ENCODE measurements at places on chromosomes 16 and 17.
A peak's percentile ranks its signal among the peaks of the same experiment; 100 is the strongest.

GRCh38 chr16:55592306-55592705 is 25.8 kb downstream of the CAPNS2 start:
- DNase-seq, result no peak

- no peak for DNase-seq
These were observed 151.7 kb upstream of the CHMP6 start for GRCh38 chr17:80839970-80840369.

GRCh38 chr16:10539236-10539635 is 41.2 kb downstream of the EMP2 start:
- DNase-seq, result no peak

- no peak for DNase-seq
These were observed 23.1 kb downstream of the GABARAPL2 start for GRCh38 chr16:75589306-75589705.

- peak; percentile 38 for DNase-seq
These were observed 55.9 kb downstream of the C17orf67 start for GRCh38 chr17:56777859-56778258.

DNA sequence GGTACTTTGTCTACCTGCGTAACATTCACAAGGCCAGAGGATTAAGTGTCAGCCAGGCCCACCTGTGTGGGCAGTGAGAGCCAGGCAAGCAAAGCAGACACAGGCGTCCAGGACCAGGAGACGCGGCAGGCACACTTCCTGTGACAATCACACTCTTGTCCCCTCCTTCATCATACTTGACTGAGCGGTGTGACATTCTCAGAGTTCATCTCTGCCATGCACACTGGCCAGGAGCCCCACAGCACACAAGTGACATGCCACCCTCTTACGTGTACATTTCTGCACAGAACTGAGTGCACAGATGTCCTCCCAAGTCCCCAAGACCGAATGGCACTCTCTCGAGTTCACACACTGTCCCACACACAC is 8.7 kb downstream of the PPP1R9B start:
- no peak for DNase-seq

GRCh38 chr16:11474617-11475291 is 112.0 kb downstream of the LITAF start:
- DNase-seq, result no peak

DNA sequence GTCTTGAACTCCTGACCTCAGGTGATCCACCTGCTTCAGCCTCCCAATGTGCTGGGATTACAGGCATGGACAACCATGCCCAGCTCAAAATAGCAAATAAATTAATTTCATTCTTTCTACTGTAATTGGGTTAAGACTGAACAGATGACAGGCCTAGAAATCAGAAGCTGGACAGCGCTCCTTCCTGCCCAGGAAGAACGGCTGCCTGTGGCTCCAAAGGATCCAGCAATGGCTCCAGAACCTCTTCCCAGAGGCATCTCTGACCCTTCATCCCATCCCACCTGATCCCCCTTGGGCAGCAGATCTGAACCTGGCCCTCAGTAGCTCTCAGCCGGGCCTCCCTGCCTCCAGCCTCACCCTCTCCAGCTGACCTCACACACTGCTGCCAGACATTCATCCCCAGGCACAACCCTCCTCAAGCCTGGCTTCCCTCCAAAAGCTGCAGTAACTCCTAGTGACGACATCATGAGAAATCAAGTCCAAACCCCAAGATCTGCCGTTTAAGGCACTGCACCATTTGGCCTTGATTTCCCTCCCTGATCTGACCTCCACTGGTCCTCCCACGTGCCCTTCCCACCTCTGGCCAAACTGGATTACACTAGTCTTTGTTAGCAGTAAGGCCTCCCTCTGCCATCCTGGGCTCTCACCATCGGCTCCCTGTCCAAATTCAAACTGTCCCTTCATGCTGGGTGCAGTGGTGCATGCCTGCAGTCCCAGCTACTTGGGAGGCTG is 3.1 kb upstream of the MIF4GD start:
- DNase-seq, result peak; percentile 49

- DNase-seq, result no peak
These were observed 15.8 kb downstream of the CIITA start for GRCh38 chr16:10892782-10893318.

Data from fibroblast of skin of scalp (primary cell).